Natural killer cell treated with Interleukin-12 subunit alpha and Interleukin-12 subunit beta and Interleukin-15 and Interleukin-18, amount 100 ng/mL, for 72 hours (primary cell): ENCODE measurements at places on chromosomes 11 and 22. TPM values are rescaled to one million over a fixed set of nuclear protein-coding genes. Genes with fewer than 3 reads are reported as not detected.

DNA sequence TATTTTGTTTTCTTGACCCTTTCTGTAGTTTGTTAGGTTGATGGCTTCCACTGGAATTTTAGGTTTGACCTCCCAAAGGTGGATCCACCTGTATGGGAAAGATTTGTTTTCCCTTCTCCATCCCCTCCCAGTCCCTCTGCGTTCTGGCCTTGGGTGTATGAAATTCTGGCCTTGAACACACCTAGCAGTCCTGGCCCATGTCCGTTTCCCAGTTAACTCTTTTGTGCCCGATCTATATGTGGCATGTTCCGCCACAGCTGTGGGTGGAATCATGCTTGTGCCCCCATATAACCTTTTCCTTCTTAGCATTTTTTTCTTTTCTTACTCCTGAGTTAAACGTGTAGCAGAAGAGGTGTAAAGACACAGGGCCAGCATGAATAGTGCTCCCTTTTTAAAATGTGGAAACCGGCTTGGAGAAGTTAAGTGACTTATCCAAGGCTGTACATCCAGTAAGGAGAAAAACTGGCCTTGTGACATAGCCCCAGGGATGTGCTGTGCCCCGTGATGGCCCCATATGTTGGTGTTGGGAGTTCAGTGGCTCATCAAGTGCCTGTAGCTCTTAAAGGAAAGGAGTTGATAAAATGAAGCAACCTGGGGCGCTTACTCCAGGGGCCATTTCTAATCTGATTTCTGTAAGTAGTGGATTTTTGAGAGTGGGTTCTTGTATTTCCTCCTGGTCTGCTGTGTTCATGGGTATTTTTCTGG lies 39.3 kb downstream of the ZNRF3 start:
- peaks cover 57% of the 10 kb centered on the region for H3K27me3 ChIP-seq
- peaks cover 6% of the 10 kb centered on the region for H3K4me1 ChIP-seq
- no peak for DNase-seq
- no peaks in the 10 kb centered on the region for H3K36me3 ChIP-seq
- H3K4me3 ChIP-seq, result no peak overlapping the region

- no peaks in the 10 kb centered on the region for H3K27me3 ChIP-seq
- no peaks in the 10 kb centered on the region for H3K36me3 ChIP-seq
- no peak for DNase-seq
- no peak overlapping the region for H3K27ac ChIP-seq
These were observed 121.9 kb downstream of the ARHGAP42 start for GRCh38 chr11:100808904-100809491.

- no peak overlapping the region for H3K4me3 ChIP-seq
- DNase-seq, result no peak
- H3K36me3 ChIP-seq, result peaks cover 8% of the 10 kb centered on the region
- H3K27ac ChIP-seq, result no peak overlapping the region
These were observed 17.2 kb downstream of the CLDN25 start for GRCh38 chr11:113796663-113797259.

DNA sequence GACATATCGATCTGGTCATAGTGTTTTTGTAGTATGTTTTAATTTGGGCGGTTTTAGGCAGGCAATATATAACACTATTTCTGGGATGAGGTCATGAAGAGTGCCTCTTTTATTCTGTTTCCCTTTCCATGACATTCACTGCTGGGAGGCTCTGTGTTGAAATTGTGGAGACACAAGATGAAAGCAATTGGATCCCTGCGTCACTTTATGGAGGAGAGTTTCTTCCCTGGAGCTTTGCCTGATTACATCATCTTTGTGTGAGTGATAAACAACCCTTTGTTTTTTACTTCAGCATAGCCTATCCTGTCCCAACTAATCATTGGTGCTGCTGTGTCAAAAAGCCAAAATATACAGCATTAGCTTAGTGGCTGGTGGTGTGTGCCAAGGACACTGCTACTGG lies 48.6 kb downstream of the PARVG start:
- H3K4me3 ChIP-seq, result no peak overlapping the region
- H3K27ac ChIP-seq, result no peak overlapping the region
- no peaks in the 10 kb centered on the region for H3K4me1 ChIP-seq
- peaks cover 20% of the 10 kb centered on the region for H3K27me3 ChIP-seq
- DNase-seq, result no peak

DNA sequence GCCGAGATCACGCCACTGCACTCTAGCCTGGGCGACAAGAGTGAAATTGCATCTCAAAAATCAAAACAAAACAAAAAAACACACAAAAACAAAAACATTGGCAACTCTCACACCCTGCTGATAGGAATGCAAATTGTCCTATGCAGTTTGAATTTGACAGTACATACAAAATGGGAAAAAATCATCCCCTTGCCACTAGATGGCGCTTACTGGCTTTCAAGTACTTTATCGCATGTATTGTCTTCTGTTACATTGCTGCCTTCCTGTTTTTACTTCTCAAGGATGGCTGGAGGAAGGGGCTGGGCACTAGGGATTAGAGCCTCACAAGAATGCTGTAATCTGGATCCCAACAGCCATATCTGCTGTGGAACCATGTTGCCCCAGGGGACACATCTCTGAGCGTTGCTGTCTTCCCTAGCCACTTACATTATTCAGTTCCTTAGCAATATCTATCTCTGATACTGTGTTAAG lies 59.4 kb upstream of the A4GALT start:
- H3K4me1 ChIP-seq, result peaks cover 2% of the 10 kb centered on the region
- DNase-seq, result no peak
- no peak overlapping the region for H3K4me3 ChIP-seq
- no peaks in the 10 kb centered on the region for H3K27me3 ChIP-seq

- no peaks in the 10 kb centered on the region for H3K27me3 ChIP-seq
- no peak for DNase-seq
- no peaks in the 10 kb centered on the region for H3K36me3 ChIP-seq
- peaks cover 8% of the 10 kb centered on the region for H3K4me1 ChIP-seq
These were observed 30.9 kb downstream of the ART5 start for GRCh38 chr11:3610846-3611245.

- no peaks in the 10 kb centered on the region for H3K4me1 ChIP-seq
- H3K27me3 ChIP-seq, result peaks cover 14% of the 10 kb centered on the region
- no peak overlapping the region for H3K27ac ChIP-seq
- DNase-seq, result no peak
- no peaks in the 10 kb centered on the region for H3K36me3 ChIP-seq
These were observed 224.0 kb upstream of the ISX start for GRCh38 chr22:34841911-34842310.

- no peak overlapping the region for H3K27ac ChIP-seq
- H3K27me3 ChIP-seq, result peaks cover 14% of the 10 kb centered on the region
- no peak overlapping the region for H3K4me3 ChIP-seq
These were observed 10.0 kb upstream of the SCGB1D1 start for GRCh38 chr11:62179995-62180394.

DNA sequence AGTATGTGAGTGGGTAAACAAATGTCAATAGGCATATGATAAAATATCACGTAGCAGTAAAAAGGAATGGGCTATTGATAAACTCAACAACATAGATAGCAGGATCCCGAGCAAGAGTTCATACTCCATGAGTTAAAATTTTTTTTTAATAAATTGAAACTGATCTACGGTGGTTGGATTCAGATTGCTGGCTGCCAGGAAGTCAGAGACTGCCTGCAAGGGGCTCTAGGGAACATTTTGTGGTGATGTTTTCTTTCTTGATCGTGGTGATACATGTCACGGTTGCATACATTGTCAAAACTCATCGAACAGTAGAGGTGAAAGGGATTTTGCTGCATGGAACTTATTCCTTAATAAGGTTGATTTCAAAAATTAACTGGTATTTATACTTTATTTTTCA lies 62.6 kb upstream of the WNT7B start:
- peaks cover 14% of the 10 kb centered on the region for H3K4me1 ChIP-seq
- H3K4me3 ChIP-seq, result no peak overlapping the region
- no peaks in the 10 kb centered on the region for H3K27me3 ChIP-seq
- H3K36me3 ChIP-seq, result no peaks in the 10 kb centered on the region
- DNase-seq, result no peak
- no peak overlapping the region for H3K27ac ChIP-seq

- no peaks in the 10 kb centered on the region for H3K27me3 ChIP-seq
- no peak overlapping the region for H3K4me3 ChIP-seq
- H3K4me1 ChIP-seq, result peaks cover 5% of the 10 kb centered on the region
- no peak for DNase-seq
- no peak overlapping the region for H3K27ac ChIP-seq
These were observed 1046.1 kb downstream of the DLG2 start for GRCh38 chr11:84581083-84581482.

DNA sequence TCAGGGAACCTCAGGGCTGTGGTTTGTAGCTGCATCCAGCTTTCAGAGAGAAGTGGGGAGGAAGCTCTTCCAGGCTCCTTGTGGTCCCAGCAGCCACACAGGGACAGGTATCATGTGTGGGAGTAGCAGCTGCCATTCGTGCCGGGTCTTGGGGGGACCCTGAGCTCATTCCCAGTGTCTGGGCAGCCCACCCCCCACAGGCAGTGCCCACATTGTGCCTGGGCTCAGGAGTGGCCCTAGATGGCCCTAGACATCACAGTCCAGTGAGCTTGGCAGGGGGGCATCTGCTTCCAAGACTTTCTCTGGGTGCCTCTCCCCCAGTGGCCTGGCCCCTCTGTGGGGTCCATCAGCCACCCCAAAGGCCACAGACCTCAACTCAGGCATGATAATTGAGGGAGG lies 619.7 kb downstream of the BRD1 start:
- DNase-seq, result no peak
- no peaks in the 10 kb centered on the region for H3K27me3 ChIP-seq
- H3K4me1 ChIP-seq, result no peaks in the 10 kb centered on the region
- no peak overlapping the region for H3K4me3 ChIP-seq
- no peak overlapping the region for H3K27ac ChIP-seq

The VWA5A gene
- total RNA-seq, result 12.5 TPM

The ADAMTS8 gene
- not detected for total RNA-seq
